ENCODE measurements at places on chromosomes 2 and 18.

GRCh38 chr2:159613091-159613490 lies 3.3 kb downstream of the BAZ2B start:
- no peak for DNase-seq

DNA sequence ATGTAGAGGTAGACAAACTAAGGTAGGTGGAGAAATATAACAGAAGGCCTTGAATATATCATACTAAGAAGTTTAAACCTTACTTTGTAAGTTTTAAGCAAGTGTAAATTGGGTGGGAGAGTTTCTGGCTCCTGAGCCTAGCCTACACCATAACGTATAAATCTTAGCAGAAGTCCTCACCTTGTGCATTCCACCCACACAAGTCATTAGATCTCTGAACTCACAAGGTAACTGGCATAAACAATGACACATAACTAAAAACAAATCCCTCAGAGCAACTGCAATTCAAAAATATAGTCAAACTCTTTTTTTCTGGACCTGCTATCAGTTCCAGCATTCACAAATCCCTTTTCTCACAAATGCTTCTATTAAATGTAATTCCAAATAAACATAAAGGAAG lies 9.4 kb downstream of the REV1 start:
- DNase-seq: no peak

GRCh38 chr18:28175930-28176697 lies 816 bp downstream of the CDH2 start:
- DNase-seq: no peak

GRCh38 chr2:151777487-151777886 lies 43.2 kb upstream of the NEB start:
- DNase-seq: no peak

- no peak for DNase-seq
Observed at GRCh38 chr2:28271919-28272250, 120.8 kb upstream of the FOSL2 start.

- no peak for DNase-seq
Observed at GRCh38 chr2:200640901-200641300, 55.1 kb downstream of the AOX1 start.

GRCh38 chr2:154452906-154453493 lies 245.5 kb upstream of the KCNJ3 start:
- DNase-seq: no peak

DNA sequence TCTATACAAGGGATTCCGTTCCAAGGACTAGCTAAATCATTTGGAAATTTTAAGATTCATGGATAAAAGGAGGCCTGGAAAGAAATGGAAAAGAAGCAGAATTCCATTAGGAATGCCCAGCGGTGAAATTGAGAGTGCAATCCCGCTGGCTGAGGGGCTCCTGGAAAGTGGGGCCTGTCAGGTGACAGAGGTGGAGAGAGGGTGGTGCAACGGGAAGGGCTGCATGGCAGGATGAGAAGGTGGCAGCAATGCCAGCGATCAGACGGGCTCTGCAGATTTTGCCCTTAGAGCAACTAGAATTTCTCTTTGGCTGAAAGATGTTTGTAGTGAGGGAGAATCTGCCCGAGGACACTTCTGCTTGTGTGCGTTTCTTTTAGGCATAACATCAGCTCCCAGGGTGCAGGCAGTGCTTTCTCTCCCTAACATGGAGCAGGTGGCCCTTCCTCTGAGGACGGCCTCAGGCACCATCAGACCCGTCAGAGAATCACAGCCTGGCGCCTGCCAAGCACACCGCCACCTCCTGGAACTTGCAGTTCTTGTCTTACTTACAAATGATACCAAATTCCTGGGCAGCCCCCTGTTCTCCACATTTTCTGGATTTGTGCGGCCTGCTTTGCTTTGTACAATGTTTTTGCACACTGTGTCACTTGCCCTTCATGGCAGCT lies 261.6 kb downstream of the NDUFA10 start:
- DNase-seq: no peak

DNA sequence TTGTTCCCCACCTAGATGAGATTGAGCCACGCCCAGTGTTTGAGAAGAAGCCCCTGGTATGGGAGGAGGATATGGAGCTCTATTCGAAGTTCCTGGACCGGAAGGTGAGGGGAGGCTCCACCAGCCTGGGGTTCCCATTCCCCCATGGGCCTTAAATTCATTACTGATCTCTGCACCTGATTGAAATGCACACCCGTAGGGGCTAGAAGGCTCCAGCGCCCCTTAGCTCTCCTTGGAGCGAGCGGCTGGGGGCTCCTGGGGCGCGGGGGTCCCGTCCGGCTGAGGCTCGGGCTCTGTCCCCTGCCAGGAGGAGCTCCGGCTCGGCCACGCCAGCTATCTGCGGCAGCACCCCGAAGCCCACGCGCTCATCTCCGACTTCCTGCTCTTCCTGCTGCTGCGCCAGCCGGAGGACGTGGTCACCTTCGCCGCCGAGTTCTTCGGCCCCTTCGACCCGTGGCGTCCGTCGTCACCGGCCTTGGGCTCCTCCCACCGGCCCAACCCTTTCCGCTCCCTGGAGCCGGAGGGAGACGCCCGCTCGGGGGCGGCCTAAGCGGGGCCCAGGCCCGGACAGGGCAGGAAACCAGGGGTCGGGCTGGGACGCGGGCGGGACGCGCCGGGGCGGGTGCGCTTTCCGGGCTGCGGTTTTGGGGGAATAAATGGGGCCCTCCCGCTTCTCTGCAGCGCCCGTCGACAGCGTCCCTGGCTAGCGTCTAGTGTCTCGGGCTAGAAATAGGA lies 10.9 kb downstream of the CATIP start:
- peak; percentile 82 for DNase-seq

DNA sequence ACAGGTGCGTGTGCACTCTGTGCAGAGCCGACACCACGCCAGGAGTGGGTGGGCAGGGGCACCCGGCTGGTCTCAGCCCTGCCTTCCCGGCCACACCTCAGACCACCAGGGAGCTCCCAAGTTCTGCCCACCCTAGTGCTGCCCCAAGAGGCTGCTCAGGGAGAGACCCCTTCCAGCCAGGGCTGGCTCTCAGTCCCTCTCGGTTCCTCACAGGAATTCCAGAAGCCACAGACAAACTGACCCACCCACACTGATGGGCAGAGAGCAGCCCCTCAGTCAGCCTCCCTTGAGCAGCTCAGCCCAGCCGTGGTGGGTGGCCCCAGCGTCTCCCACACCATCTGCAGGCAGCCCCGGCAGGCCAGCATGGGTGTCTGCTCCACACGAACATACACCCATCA lies 33.8 kb downstream of the GPC1 start:
- DNase-seq: no peak

GRCh38 chr2:170530284-170530745 lies 184.8 kb upstream of the SP5 start:
- DNase-seq: no peak

DNA sequence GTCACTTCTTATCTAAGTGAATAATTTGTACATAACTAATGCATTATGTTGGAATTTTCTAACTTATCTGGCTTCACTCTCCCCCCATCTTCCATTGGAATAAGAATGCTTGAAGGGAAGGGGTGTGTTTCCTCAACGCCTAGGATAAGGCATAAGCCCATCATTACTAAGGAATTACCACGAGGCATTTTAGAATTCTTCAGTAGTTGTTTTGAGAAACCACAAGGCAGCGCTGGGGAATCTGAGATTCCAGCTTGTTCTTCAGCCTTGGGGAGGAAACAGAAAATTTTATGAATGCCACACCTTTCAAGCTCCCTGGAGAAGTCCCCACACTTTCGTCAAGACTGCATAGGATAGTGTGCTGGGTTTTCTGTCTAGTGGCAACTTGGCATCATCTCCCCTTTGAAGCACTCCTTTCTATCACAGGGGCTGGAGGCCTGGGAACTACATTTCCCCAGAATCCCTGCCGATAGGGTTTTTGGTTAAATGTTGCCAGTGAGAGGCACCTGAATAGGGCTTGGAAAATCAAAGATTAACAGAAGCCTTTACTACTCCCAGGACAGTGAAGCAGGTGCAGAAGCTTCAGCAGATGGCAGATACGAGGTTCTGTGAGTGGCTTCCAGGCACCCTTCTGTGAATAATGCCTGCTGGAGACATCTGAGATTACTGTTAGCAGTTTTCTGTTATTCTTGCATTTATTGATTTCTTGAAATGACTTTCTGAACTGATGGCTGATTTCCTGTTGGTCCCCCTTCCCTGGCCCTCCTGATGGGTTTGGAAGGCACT lies 192.7 kb upstream of the REV1 start:
- no peak for DNase-seq

DNA sequence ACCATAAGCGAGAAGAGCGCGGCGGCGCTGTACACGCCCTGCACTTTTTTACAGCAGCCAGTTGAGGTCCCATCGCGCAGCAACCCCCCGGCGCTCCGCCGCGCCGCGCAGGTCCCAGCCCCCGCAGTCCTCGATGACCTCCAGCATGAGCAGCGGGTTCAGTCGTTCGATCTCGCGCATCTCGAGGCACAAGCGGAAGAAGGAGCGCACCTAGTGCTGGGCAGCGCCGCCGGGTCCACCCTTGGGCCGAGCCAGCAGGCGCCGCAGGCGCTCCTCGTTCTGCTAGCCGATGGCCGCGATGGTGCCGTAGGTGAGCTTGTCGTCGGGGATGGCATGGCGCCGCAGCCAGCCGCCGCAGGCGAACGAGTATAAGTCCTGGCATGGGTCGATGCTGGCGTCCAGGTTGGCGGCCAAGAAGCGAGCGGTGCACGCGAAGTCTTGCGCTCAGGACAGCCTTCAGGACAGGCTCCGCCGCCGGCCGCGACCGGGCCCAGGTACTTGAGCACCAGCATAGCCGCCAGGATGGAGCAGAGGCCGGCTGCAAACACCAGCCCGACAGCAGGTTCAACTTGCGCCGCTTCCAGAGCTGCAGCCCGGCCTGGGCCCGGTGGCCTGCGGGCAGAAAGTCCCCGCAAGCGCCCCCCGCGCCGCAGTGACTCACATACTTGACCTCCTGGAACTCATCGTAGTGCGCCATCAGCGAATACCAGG lies 8.3 kb downstream of the ALPP start:
- DNase-seq: no peak

DNA sequence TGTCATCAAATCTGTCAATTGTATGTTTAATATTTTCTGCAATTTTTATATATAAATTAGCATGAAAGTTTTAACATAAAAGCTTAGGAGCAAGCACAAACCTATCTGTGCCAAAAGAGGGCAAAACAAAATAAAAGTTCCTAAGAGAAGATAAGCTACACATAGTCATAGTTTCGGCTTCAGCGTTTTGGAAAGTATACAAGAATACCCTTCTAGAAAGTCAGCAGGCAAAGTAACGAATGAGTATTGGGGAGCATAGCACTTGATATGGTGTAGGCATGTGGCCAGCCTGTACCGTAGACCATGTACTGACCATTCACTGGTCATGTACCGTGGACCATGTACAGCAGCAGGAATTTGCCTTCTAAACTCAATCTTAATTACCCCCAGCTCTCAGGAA lies 156.1 kb downstream of the TMEM247 start:
- no peak for DNase-seq

GRCh38 chr18:12990123-12990475 lies 1.1 kb upstream of the CEP192 start:
- peak; percentile 77 for DNase-seq

DNA sequence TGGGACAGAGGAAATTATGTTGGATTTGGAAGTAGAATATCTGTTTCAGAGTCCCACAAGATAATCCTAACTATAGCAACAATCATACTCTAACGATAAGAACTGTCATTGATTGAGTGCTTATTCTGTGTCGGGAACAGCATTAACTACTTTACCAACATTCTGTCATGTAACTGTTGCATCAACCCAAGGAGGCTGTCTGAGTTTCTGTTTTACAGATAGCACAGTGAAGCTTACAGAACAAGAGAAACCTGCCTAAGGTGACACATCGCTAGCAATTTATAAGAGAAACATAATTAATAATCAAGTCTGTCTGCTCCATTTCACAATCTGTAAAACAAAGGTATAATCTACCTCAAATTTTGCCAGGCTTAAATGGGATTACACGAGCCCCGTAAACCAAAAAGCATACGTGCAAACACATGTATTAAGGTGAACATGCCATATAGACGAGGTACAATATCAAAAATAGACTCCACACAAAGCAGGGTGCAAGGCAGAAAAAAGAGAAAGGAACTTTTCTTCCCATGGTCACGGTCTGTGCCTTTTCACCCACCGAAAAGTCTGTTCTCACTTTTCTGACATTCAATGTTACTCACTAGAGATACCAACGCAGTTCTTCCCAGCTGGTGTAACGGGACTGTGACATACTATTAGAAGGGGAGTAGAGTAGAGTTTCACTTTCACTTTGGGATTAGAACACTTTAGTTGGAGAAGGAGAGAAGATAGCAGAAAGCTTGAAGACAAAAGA lies 37.2 kb upstream of the SLC8A1 start:
- peak; percentile 2 for DNase-seq

- no peak for DNase-seq
Observed at GRCh38 chr2:120469426-120469825, 123.5 kb downstream of the INHBB start.

DNA sequence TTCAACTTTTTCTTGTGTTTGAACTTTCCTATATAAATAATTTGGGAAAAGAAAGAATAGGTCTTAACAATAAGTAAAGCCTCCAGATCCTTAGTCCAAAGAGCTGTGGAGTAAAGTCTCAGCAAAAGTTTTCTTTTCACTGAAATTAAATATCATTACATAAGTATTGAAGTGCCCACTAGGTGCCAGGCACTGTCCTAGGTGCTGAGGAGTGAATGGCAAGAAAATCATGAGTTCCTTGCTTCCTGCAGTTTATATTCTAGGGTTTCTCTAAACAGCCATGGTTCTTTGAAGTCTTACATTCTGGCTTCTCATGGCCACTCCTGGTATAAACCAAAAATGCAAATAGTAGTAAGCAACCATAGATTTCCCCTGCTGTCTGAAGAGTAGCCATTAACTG lies 59.7 kb downstream of the SPP2 start:
- peak; percentile 7 for DNase-seq

DNA sequence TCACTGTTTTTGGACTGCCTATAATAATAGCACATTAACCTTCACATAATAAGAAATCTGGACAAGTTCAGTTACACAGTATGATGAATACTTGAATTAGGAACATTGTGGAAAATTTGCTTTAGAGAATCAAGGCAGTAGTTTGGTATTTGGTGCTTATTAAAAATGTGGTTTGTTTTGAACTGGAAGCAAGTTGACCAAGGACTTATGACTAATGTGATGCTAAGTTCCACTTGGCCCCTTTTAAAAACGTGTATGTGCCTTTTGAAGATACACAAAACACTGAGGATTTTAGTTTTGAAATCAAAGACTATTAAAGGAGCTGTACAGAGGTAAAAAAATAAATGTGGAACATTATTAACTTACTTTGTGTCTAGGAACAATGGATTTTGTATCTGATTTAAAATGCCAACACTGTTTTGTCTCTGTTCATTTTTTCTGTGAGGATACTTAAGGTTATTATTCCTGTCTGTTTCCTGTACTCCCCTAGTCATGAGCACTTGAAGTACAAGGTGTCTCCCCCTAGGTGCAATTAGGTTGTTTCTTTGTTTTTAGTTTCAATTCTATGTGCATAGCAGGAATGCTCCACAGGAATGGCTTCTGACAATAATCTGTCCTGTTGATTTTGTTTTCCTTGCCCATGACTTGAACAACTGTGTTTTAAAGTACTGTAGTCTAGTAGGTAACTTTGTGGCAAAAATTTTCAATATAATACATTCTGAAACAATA lies 49.6 kb upstream of the PTH2R start:
- no peak for DNase-seq

DNA sequence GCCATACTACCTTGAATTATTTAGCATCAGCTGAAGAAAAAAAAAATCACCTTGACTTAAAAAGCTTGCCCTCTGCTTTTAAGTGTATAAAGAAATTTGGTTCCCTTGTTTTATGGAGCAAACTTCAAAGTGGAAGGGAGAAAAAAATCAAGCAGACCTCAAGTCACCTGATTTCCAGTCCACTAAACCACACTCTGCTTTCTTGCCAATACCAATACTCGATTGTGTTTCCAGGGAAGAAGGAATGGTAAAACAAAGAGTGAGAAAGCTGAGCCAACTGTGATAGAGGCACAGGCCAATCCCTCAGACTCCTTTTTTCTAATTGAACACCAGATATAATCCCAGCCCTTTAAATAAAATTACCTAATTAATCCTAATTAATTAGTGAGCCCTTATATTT lies 587.3 kb downstream of the ARHGAP15 start:
- DNase-seq: no peak
